ENCODE measurements at places on chromosomes 3 and 15. TPM values are rescaled to one million over a fixed set of nuclear protein-coding genes. Genes with fewer than 3 reads are reported as not detected.

The MLF1 gene
- total RNA-seq: 10.7 TPM

The LSAMP gene
- 1.9 TPM for total RNA-seq

DNA sequence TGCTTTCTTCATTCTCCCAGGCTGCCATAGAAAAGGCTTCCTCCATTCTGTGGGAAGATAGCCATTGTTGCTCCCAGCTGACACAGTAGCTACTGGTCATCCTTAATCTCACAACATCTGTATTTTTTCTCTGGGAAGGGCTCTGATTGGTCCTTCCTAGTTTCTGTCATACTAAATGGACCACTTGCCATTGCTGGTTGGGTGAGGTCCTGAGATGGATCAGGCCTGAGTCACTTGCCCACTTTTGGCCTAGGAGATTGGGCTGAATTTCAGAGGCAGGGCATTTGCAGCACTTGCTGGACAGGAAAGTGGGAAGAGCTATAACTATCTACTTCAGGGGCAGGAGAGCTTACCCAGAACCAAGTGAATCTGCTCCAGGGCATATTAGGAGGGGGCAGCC is 106.5 kb upstream of the PROK2 start:
- no peaks in the 10 kb centered on the region for H3K27me3 ChIP-seq
- H3K4me1 ChIP-seq: peaks cover 11% of the 10 kb centered on the region
- no peak overlapping the region for H3K27ac ChIP-seq

The SLCO2A1 gene
- 7.9 TPM for total RNA-seq

GRCh38 chr3:9770276-9770812 is 597 bp upstream of the CAMK1 start:
- peaks cover 5% of the 10 kb centered on the region for H3K36me3 ChIP-seq
- DNase-seq: peak; percentile 50
- peaks cover 32% of the 10 kb centered on the region for H3K4me1 ChIP-seq
- H3K4me3 ChIP-seq: peak overlapping the region; percentile 89
- H3K27me3 ChIP-seq: no peaks in the 10 kb centered on the region
- H3K27ac ChIP-seq: peak overlapping the region; percentile 91

DNA sequence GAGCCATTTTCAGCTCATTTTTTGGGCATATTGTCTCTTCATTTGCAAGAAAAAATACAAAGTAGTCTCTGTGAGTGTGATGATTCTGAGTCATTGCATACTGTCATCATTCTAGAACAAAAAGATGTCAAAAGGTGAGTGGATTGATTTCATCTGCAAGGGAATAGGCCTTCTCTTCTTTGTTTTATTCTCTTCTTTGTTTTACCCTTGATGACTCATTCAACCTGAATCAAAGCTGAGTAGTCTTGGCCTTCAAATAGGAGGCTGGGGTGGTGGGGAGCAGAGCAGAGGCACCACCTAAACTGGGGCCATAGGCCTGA is 25.4 kb downstream of the CYP19A1 start:
- H3K4me3 ChIP-seq: no peak overlapping the region
- peaks cover 1% of the 10 kb centered on the region for H3K4me1 ChIP-seq
- H3K36me3 ChIP-seq: no peaks in the 10 kb centered on the region
- no peaks in the 10 kb centered on the region for H3K27me3 ChIP-seq
- no peak overlapping the region for H3K27ac ChIP-seq

The ZMYND10 gene
- not detected for total RNA-seq

DNA sequence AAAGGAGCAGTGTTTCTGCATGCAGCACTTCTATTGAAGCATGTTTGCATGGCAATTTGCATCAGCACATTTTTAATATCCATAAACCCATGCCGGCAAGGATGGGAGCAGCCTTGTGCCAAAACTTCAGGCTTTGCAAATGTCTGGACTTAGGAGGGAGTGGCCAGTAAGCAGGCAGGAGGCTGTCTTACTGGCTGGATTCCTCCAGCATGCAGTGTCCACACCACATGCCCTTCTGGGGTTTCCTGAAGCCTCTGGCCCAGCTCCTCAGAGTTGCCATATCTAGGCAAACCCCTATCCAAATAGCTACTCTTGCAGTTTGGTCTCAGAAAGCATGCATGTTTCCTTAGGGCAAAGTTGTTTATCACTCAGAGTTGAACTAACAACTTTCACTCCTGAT is 139.1 kb upstream of the MRPS22 start:
- H3K27ac ChIP-seq: no peak overlapping the region
- no peaks in the 10 kb centered on the region for H3K36me3 ChIP-seq
- no peaks in the 10 kb centered on the region for H3K4me1 ChIP-seq
- DNase-seq: no peak
- H3K27me3 ChIP-seq: no peaks in the 10 kb centered on the region

DNA sequence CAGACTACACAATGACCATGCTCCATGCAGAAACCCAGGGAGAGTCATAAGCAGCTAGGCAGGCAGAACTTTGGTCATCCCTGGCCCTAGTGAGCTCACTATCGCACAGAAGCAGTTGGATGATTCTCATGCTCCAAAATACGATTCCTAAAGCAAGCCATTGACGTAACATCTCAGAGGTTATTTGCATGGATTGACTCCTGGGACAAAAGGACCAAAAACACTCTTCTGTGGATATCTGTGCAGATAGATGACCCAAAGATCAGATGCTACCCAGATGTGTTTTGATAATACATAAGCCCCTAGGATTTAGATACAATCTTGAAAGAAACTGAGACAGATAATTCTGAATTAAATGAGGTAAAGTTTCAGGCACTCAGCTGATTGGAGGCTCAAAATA is 33.4 kb upstream of the STT3B start:
- no peaks in the 10 kb centered on the region for H3K36me3 ChIP-seq
- H3K27ac ChIP-seq: no peak overlapping the region
- no peak for DNase-seq
- H3K4me1 ChIP-seq: no peaks in the 10 kb centered on the region

The DCBLD2 gene
- total RNA-seq: 33.8 TPM

DNA sequence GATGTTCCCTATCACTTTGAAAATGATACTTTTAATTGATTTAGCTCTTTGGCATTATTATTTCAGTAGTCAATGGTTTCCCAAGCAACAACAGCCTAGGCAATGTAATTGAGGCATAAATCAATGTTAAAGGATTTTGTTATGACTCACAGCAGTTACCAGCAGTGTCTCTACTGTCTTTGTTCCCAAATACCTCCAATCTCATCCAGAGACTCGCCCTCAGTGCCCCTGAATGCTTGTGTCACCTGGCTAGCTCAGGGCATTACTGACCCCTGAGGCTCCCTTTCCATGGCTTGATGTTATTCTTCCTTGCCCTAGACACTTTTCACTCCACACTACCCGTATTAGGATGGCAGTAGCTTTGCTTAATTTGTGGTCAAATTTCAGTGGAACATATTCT is 227.2 kb downstream of the SQOR start:
- no peak for DNase-seq
- no peaks in the 10 kb centered on the region for H3K4me1 ChIP-seq
- no peak overlapping the region for H3K4me3 ChIP-seq
- no peaks in the 10 kb centered on the region for H3K36me3 ChIP-seq

GRCh38 chr15:75389791-75390382 is 21.5 kb upstream of the MAN2C1 start:
- H3K27ac ChIP-seq: no peak overlapping the region
- no peaks in the 10 kb centered on the region for H3K27me3 ChIP-seq
- DNase-seq: no peak
- H3K4me3 ChIP-seq: no peak overlapping the region
- H3K36me3 ChIP-seq: peaks cover 92% of the 10 kb centered on the region

DNA sequence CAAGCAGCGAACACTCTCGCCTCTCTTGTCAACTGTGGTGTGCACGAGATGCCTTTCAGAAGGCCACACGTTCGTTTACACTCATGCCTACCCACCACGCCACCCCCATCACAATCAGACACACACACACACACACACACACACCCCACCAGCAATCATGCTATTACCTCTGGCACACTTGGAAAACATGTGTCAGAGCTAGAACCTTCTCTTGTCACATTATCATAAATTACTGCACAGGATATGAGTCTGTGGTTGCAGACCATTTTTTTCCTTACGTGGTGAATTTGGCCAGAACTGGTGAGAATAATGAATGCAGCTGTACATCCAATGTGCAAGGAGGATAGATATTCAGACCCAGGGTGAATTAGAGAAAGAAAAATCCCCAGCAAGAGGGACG is 52.4 kb downstream of the TRIM69 start:
- no peak overlapping the region for H3K27ac ChIP-seq
- H3K36me3 ChIP-seq: no peaks in the 10 kb centered on the region
- no peak for DNase-seq
- no peaks in the 10 kb centered on the region for H3K27me3 ChIP-seq

- no peaks in the 10 kb centered on the region for H3K36me3 ChIP-seq
- H3K27me3 ChIP-seq: no peaks in the 10 kb centered on the region
- no peak overlapping the region for H3K4me3 ChIP-seq
- H3K4me1 ChIP-seq: no peaks in the 10 kb centered on the region
- H3K27ac ChIP-seq: no peak overlapping the region
Observed at GRCh38 chr3:67685499-67685898, 31.1 kb upstream of the SUCLG2 start.

The CLDN16 gene
- not detected for total RNA-seq

GRCh38 chr3:156491192-156491591 is 63.7 kb downstream of the SSR3 start:
- no peak for DNase-seq
- no peak overlapping the region for H3K4me3 ChIP-seq
- H3K36me3 ChIP-seq: no peaks in the 10 kb centered on the region
- no peaks in the 10 kb centered on the region for H3K27me3 ChIP-seq
- H3K4me1 ChIP-seq: peaks cover 58% of the 10 kb centered on the region

GRCh38 chr3:137026701-137027100 is 68.9 kb downstream of the IL20RB start:
- DNase-seq: no peak
- no peaks in the 10 kb centered on the region for H3K4me1 ChIP-seq
- H3K27me3 ChIP-seq: no peaks in the 10 kb centered on the region

- H3K27me3 ChIP-seq: no peaks in the 10 kb centered on the region
- peaks cover 38% of the 10 kb centered on the region for H3K4me1 ChIP-seq
- peaks cover 20% of the 10 kb centered on the region for H3K36me3 ChIP-seq
- H3K27ac ChIP-seq: peak overlapping the region; percentile 43
Observed at GRCh38 chr3:37521429-37521828, 340.3 kb upstream of the CTDSPL start.

The ANKUB1 gene
- total RNA-seq: 0.81 TPM

The PLAAT1 gene
- not detected for total RNA-seq

DNA sequence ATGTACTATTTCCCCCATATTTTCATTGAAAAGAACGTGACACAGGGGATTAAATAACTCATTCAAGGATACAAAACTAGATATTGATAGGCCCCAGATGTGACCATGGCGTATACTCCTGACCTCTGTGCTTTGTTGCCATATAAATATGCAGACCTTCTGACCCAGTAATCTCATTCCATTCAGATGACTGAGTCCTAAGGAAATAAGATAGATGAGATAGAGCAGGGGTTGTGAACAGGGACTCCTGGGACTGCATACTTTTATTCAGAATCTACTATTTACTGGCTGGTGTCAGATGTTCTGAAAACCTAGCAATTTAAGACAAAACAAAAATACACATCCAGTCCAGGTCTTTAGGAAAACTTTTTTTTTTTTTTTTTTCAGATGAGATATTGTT is 139.2 kb upstream of the MANF start:
- no peaks in the 10 kb centered on the region for H3K4me1 ChIP-seq
- H3K27ac ChIP-seq: no peak overlapping the region
- no peaks in the 10 kb centered on the region for H3K27me3 ChIP-seq
- no peaks in the 10 kb centered on the region for H3K36me3 ChIP-seq

The SEMA3G gene
- 16.8 TPM for total RNA-seq

GRCh38 chr15:75782926-75783325 is 60.3 kb upstream of the UBE2Q2 start:
- H3K36me3 ChIP-seq: no peaks in the 10 kb centered on the region
- no peak overlapping the region for H3K27ac ChIP-seq
- no peaks in the 10 kb centered on the region for H3K27me3 ChIP-seq
- no peak overlapping the region for H3K4me3 ChIP-seq
- no peaks in the 10 kb centered on the region for H3K4me1 ChIP-seq
- no peak for DNase-seq

The CHDH gene
- total RNA-seq: 8.4 TPM

GRCh38 chr15:64634576-64635498 is 140.6 kb downstream of the RBPMS2 start:
- H3K4me3 ChIP-seq: no peak overlapping the region
- DNase-seq: no peak
- H3K4me1 ChIP-seq: peaks cover 33% of the 10 kb centered on the region
- no peak overlapping the region for H3K27ac ChIP-seq
- H3K27me3 ChIP-seq: no peaks in the 10 kb centered on the region
- H3K36me3 ChIP-seq: no peaks in the 10 kb centered on the region

- H3K27me3 ChIP-seq: no peaks in the 10 kb centered on the region
- H3K27ac ChIP-seq: no peak overlapping the region
- H3K4me1 ChIP-seq: no peaks in the 10 kb centered on the region
- no peak for DNase-seq
- H3K4me3 ChIP-seq: no peak overlapping the region
Observed at GRCh38 chr3:155607761-155608160, 137.1 kb downstream of the PLCH1 start.

GRCh38 chr3:179716811-179717210 is 64.0 kb downstream of the USP13 start:
- H3K36me3 ChIP-seq: peaks cover 2% of the 10 kb centered on the region
- peaks cover 3% of the 10 kb centered on the region for H3K4me1 ChIP-seq
- H3K4me3 ChIP-seq: no peak overlapping the region
- no peaks in the 10 kb centered on the region for H3K27me3 ChIP-seq

The NRROS gene
- total RNA-seq: 4.7 TPM

DNA sequence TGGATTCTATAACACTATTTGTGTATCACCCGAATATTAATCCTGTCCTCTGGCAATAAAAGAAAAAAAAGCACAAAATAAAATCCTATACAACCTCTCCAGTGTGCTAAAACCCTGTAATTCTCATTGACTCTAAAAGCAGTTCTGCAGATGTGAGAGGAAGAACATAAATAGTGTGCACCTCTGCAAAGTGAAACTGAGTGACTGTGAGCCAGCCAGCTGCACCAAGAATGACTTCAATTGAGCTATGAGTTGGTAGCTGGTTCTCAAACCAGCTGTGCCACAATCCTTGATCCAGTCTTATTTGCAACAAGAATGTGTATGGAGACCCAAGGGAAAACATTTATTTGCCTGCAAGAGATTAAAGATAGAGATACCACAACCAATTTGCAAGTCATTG is 31.2 kb upstream of the COL8A1 start:
- no peak for DNase-seq
- H3K36me3 ChIP-seq: no peaks in the 10 kb centered on the region
- no peaks in the 10 kb centered on the region for H3K4me1 ChIP-seq
- no peaks in the 10 kb centered on the region for H3K27me3 ChIP-seq

GRCh38 chr15:85760049-85760448 is 34.7 kb downstream of the KLHL25 start:
- no peak overlapping the region for H3K4me3 ChIP-seq
- no peak for DNase-seq
- H3K27ac ChIP-seq: no peak overlapping the region
- no peaks in the 10 kb centered on the region for H3K27me3 ChIP-seq
- H3K36me3 ChIP-seq: no peaks in the 10 kb centered on the region

DNA sequence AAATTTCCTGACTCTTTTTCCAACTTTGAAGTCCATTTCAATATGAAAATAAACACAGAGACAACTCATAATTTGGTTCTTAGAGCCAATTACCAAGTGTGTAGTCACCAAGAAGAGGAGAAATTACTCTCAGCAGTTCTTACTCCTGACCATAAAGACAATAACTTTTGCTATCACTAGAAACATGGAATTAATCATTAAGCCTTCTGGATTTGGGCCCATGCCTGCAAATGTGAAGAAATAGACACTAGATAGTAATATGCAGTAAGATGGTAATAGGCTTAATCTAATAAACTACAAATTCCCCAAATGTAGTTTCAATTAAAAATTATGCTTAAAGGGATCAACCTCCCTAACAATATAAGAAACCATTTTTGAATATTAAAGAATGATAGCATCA is 185.1 kb upstream of the AGTR1 start:
- DNase-seq: no peak
- no peaks in the 10 kb centered on the region for H3K27me3 ChIP-seq
- H3K4me3 ChIP-seq: no peak overlapping the region
- no peak overlapping the region for H3K27ac ChIP-seq
- no peaks in the 10 kb centered on the region for H3K36me3 ChIP-seq

Measured in thoracic aorta (tissue), 2 donors.